Esophagus muscularis mucosa (tissue), 4 donors: ENCODE measurements at places on chromosomes 1 and 21. TPM values are rescaled to one million over a fixed set of nuclear protein-coding genes. Genes with fewer than 3 reads are reported as not detected.

MRAP gene
- not detected for total RNA-seq

- no peaks in the 10 kb centered on the region for H3K4me1 ChIP-seq
- H3K36me3 ChIP-seq = no peaks in the 10 kb centered on the region
- no peak overlapping the region for H3K27ac ChIP-seq
- peaks cover 9% of the 10 kb centered on the region for H3K27me3 ChIP-seq
- DNase-seq = no peak
Observed at GRCh38 chr1:20431176-20431460, 54.9 kb downstream of the CAMK2N1 start.

C1orf185 gene
- not detected for total RNA-seq

STIL gene
- 0.06 TPM for total RNA-seq

DNA sequence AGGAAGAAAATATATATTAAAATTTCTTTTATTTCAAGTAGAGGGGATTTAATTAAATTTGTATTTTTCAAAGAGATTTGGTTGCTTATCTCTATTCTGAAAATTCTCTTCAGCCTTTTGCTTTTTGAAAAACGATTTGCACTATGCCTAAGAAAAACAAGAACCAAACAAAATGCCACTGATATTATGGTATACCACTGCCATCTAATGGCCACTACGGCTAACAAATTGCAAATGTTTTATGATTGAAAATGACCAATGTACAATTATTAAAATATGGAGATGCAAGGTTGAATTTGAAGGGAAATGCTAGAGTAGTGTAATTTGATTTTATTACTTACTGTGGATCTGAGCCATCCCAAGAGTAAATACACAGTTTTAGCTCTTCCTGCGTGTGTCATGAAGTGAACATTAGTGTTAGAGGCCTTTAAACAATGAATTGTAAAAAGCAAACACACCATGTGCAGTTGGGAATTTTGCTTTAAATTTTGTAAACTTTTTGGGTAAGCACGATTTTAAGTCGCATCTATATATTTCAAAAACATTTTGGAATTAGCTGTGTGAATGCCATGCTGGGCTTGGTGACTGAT lies 137.4 kb upstream of the USP25 start:
- no peak overlapping the region for H3K27ac ChIP-seq
- H3K4me1 ChIP-seq = peaks cover 2% of the 10 kb centered on the region
- H3K36me3 ChIP-seq = no peaks in the 10 kb centered on the region
- H3K27me3 ChIP-seq = no peaks in the 10 kb centered on the region
- DNase-seq = no peak

DNA sequence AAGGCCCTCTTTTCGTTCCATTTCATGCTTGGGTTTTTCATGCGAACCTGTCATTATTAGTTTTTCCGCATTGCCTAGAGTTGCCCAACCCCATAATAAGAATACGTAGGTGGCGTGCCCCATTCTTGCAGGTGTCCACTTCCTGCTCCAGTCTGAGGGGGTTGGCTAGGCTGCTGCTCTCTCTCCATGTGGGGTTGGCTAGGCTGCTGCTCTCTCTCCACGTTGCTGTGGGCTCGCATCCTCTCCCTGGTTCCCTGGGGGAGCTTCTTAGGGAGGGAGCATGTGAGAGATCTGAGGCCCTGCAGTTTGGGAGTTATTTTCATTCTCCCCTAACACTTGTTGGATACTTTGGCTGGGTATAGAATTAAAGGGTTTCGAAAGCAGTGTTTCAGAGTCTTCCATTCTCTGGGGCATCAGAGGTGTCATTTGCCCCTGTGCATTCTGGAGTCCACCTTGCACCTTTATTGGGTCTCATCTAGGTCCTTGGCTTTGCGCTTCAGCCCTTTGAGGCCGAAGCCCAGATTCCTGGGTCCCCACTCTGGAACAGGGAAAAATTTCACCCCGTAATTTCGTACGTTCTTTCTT lies 8.6 kb downstream of the C1orf35 start:
- DNase-seq = no peak
- H3K36me3 ChIP-seq = peaks cover 20% of the 10 kb centered on the region
- H3K27ac ChIP-seq = no peak overlapping the region
- H3K4me1 ChIP-seq = peaks cover 51% of the 10 kb centered on the region
- H3K4me3 ChIP-seq = no peak overlapping the region
- H3K27me3 ChIP-seq = no peaks in the 10 kb centered on the region

DNA sequence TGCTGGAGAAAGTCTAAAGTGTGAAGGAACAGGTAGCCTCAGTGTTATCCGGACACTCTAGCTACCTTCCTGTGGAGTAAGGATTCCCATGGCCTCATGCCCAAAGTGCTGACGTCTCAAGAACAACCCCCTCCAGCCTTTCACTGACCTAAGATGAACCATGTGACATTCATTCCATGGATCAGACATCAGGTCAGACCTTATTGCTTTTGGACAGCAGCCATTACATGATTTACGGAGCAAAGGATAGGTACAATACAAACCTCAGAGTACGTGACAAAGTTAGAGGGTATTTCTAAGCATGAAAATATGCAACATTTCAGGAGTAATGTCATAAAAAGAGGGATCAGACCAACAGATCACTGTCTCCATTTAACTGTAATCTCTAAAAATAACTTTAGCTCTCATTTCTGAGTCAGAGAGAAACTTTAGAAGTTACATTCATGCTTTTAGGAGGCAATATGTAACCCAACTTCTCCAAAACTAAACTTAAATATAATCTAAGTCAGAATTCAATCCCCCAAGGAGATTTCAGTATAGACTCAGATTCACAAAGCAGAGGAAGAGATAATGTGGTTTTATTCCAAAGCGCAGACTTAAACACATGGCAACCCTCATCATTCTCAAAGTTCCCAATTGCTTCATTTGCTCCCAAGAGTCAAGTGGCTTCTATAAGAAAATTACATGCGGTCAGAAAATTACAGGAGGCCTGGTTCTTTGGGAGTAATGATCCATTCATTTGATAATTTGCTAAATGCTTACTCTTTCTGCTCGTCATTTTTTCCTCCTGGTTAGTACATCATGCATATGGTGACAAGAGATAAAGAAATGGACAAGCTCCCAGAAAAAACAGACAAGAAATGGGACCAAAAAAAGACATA lies 280.4 kb downstream of the SETD4 start:
- DNase-seq = no peak
- no peaks in the 10 kb centered on the region for H3K4me1 ChIP-seq

DNA sequence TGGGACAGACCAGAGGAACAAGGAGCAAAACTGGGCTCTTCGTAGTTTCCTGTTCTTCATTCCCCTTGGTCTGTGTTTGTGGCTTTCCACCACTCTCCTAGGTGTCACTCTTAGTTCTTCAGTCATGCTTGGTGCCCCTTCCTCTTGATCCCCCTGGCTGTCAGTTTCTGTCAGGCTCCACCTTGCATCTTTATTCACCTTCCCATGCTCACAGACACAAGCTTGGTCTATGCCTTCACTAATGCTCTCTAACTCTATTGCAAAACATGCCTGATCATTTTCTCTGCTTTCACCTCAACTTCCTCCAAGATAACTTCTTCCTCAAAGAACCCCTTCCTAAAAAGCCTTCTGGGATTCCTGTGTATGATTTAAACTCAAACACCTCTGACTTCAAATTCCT lies 122.9 kb downstream of the GLUL start:
- DNase-seq = no peak
- no peak overlapping the region for H3K27ac ChIP-seq
- H3K4me3 ChIP-seq = no peak overlapping the region
- no peaks in the 10 kb centered on the region for H3K36me3 ChIP-seq
- H3K4me1 ChIP-seq = no peaks in the 10 kb centered on the region

C1orf115 gene
- total RNA-seq = 13.8 TPM

- no peaks in the 10 kb centered on the region for H3K36me3 ChIP-seq
- peaks cover 27% of the 10 kb centered on the region for H3K4me1 ChIP-seq
- peaks cover 16% of the 10 kb centered on the region for H3K27me3 ChIP-seq
- peak overlapping the region; percentile 62 for H3K27ac ChIP-seq
- H3K4me3 ChIP-seq = peak overlapping the region; percentile 67
Observed at GRCh38 chr1:29238620-29239002, 2.3 kb downstream of the PTPRU start.

DNA sequence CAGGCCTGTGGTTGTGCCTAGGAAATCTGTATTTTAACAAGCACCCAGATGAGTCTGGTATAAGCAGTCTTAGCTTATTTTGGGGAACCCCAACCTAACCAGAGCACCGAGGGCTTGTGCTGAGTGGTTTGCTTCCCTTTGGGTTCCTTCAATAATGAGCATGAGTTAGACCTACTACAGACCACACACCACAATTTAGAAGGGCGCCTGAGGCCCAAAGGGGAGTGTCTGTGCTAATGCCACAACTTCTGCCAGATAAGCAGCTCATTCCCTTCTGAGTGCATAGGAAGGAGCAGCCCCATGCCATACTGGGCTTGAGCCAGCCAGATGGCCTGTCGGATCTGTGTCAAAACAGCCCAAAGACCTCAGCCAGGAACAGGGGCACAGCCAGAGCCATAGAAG lies 15.4 kb upstream of the LSS start:
- no peak for DNase-seq
- H3K27ac ChIP-seq = no peak overlapping the region
- no peaks in the 10 kb centered on the region for H3K27me3 ChIP-seq
- H3K4me1 ChIP-seq = no peaks in the 10 kb centered on the region
- H3K36me3 ChIP-seq = peaks cover 87% of the 10 kb centered on the region

SH2D1B gene
- total RNA-seq = not detected

- DNase-seq = no peak
- no peak overlapping the region for H3K4me3 ChIP-seq
- peaks cover 5% of the 10 kb centered on the region for H3K4me1 ChIP-seq
- no peaks in the 10 kb centered on the region for H3K36me3 ChIP-seq
- H3K27ac ChIP-seq = no peak overlapping the region
Observed at GRCh38 chr1:204201348-204202040, 5.2 kb upstream of the KISS1 start.

GRCh38 chr1:21935891-21936365 lies 1.2 kb downstream of the HSPG2 start:
- peak overlapping the region; percentile 97 for H3K27ac ChIP-seq
- peaks cover 89% of the 10 kb centered on the region for H3K4me1 ChIP-seq
- no peaks in the 10 kb centered on the region for H3K36me3 ChIP-seq
- no peaks in the 10 kb centered on the region for H3K27me3 ChIP-seq
- peak overlapping the region; percentile 77 for H3K4me3 ChIP-seq

ADAR gene
- 87.2 TPM for total RNA-seq

IPO9 gene
- total RNA-seq = 31.8 TPM

DNA sequence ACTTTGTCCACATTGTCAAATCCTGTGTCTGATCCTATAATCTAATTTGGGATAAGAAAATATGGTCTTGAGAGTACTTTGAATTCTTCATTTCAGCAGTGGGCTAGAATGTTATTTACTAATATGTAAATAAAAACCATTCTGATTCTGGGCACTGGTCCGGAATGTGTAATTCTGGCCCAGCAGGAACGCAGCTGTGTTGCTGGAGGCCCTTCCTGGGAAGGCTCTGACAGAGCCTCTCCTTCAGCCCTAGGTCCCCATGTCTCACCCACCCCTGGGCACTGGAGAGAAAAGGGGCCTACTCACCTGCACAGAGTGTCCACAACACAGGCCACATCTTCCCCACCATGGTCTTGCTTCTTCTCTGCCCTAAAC lies 251 bp downstream of the GPA33 start:
- H3K27me3 ChIP-seq = no peaks in the 10 kb centered on the region
- no peak overlapping the region for H3K27ac ChIP-seq
- no peaks in the 10 kb centered on the region for H3K36me3 ChIP-seq
- no peaks in the 10 kb centered on the region for H3K4me1 ChIP-seq

MTF2 gene
- total RNA-seq = 10.6 TPM

DNA sequence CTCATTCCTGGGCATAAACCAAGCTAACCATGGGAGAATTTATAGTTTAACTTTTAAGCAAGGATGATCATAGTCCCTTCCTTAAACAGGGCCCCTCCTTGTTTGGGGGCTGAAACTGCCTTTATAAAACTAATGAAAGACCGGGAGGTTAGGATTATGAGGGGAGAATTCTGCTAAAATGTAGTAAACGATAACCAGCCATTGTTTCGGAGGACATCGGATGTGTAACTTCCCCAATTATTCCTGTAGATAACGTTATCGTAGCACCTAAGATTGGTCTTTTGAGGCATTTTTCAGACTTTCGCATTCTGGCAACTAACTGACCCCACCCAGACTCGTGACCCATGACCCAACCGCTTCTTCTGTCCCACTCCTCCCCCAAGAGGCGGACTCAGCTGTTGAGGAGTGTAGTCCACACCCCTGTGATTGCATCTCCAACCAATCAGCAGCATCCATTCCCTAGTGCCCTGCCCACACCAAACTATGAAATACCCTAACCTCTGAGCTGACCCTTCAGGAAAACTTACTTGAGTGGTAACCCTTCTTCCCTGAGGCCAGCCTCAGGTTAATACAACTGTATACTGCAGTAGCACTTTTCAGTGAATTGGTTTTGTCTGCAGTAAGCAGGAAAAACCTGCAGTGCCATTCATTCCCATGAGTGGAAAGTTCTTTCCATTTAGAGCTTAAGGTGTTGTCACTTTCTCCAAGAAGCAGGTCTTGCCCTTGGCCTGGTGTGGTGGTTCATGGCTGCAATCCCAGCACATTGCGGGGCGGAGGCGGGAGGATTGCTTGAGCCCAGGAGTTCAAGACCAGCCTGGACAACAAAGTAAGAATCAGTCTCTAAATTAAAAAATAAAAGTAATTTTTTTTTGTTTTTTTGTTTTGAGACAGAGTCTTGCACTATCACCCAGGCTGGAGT lies 823 bp upstream of the SYF2 start:
- peak overlapping the region; percentile 95 for H3K27ac ChIP-seq
- peak overlapping the region; percentile 93 for H3K4me3 ChIP-seq
- peaks cover 28% of the 10 kb centered on the region for H3K4me1 ChIP-seq
- peak; percentile 94 for DNase-seq
- no peaks in the 10 kb centered on the region for H3K27me3 ChIP-seq

TMCO4 gene
- total RNA-seq = 24.0 TPM

DNA sequence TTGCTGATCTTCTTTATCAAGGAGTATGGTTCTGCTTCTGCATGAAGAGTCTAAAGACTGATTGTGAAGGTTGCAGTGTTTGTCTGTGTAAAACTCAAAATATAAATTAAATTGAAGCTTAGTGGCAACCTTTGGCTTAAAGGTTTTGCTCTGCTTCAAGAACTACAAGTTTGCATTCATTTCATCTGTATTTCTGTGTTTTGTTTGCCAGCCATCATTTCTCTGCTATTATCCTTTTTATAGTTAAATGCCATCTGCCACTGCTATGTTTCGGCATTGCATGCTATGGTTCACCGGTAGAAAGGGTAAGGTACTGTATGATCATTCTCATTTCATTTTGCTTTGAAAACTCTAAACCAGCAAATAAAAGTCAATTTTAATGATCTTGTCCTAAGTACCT lies 52.9 kb downstream of the OSBPL9 start:
- no peak for DNase-seq
- peaks cover 51% of the 10 kb centered on the region for H3K4me1 ChIP-seq
- H3K4me3 ChIP-seq = no peak overlapping the region
- no peaks in the 10 kb centered on the region for H3K27me3 ChIP-seq
- H3K36me3 ChIP-seq = no peaks in the 10 kb centered on the region
- no peak overlapping the region for H3K27ac ChIP-seq

GRCh38 chr1:17197696-17198095 lies 7.2 kb upstream of the PADI1 start:
- no peaks in the 10 kb centered on the region for H3K27me3 ChIP-seq
- H3K36me3 ChIP-seq = no peaks in the 10 kb centered on the region
- DNase-seq = no peak
- H3K27ac ChIP-seq = no peak overlapping the region
- no peak overlapping the region for H3K4me3 ChIP-seq

EDN2 gene
- 1.2 TPM for total RNA-seq
